ENCODE measurements at places on chromosomes 7 and 10. TPM values are rescaled to one million over a fixed set of nuclear protein-coding genes. Genes with fewer than 3 reads are reported as not detected.

The BLNK gene
- not detected for total RNA-seq

The RARRES2 gene
- not detected for total RNA-seq

DNA sequence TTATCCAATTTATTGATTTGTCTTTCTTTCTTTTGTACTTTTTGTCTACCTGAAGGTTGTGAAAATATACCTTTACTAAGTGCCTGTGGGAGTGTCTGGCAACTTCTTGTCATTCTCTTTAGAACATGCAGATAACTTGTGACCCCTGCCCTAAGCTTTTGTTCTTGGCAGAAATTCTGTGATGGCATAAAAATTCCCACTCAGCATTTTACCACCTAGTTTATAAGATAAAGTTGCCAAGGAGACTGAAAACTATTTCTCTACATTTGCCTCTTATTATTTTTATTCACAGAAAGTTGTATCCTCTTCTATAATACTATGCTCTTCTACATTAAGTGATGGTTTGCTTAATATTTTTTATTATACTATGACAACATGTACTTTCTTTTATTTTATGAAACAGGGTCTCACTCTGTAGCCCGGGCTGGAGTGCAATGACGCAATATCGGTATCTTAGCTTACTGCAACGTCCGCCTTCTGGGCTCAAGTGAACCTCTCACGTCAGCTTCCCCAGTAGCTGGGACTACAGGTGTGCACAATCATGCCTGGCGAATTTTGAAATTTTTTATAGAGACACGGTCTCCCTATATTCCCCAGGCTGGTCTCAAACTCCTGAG lies 683.5 kb downstream of the ANKRD7 start:
- DNase-seq: no peak

The FKBP9 gene
- 279 TPM for total RNA-seq

GRCh38 chr10:92816091-92816531 lies 32.2 kb upstream of the EXOC6 start:
- peak; percentile 67 for DNase-seq

The TEX36 gene
- not detected for total RNA-seq

DNA sequence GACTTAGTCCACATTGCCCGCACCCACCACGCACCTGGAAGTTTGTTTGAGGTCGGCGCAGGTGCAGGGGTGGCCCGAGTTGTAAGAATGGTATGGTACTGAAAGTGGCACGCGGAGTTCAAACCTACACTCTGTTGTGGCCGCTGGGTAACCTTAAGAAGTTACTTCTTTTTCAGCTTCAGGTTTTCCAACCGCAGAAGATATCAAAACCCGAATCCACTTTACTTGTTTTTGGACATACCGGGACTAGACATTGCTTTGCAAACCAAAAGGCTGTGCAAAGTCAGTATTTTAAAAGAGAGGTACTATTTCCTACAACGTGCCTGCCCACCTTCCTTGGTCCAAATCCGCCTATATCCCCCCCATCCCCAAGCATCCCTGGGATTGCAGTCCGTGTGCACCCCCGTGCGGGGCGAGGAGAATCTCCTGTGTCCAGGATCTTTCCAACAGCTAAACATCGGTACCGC lies 1.0 kb downstream of the IGFBP3 start:
- DNase-seq: no peak

The DGKB gene
- 0.35 TPM for total RNA-seq

The GPR26 gene
- not detected for total RNA-seq

GRCh38 chr10:62153191-62153590 lies 115.5 kb downstream of the RTKN2 start:
- DNase-seq: peak; percentile 57

- DNase-seq: no peak
Observed at GRCh38 chr10:53382543-53382942, 610.0 kb upstream of the MBL2 start.

DNA sequence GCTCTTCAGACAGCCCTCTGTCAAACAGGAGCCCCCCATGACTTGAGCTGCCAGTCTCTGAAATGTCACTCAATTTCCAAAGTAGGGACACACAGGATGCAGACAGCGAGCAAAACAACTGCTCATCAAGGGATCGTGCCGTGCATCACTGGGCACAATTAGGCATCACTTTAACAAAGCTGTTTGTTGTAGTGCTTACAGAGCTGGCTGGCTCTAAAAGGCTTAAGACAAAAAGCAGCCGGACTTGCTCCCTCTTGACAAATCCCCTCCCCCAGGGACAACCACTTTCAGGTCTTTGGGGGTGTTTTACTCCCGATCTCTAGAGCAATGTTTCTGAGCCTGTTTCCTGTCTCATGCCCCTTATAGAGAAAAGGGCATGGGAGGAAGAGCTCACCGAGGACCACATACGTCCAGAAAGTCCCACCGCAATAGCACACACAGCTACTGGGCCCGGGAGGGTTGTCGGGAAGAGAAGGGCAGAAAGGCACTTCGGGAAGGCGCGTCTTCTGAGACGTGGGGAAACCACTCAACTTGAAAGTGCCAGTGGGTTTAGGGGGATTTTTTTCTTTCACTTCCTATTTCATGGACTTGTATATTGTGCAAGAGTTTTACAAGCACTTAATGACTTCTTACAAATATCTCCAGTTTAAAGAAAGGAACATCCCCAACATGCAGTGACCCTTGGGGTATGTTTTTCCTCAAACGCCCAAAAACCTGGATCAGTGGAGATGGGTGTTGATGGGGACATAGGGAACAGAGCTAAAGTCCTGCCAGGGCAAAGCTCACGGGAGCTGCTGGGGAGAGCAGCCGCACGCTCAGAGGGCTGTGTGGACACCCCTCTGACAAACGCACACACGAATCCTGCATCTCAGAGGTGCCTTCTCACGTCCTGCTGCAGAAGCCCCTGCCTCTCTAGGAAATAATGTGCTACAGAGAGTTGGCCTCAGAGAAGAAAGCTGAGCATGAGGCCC lies 27.1 kb downstream of the LRRC20 start:
- no peak for DNase-seq

GRCh38 chr10:63236113-63236935 lies 103.2 kb downstream of the NRBF2 start:
- peak; percentile 90 for DNase-seq

GRCh38 chr10:97505152-97505551 lies 6.4 kb downstream of the UBTD1 start:
- DNase-seq: no peak

- no peak for DNase-seq
Observed at GRCh38 chr7:53111031-53111430, 75.6 kb downstream of the POM121L12 start.

The HK1 gene
- 145 TPM for total RNA-seq

DNA sequence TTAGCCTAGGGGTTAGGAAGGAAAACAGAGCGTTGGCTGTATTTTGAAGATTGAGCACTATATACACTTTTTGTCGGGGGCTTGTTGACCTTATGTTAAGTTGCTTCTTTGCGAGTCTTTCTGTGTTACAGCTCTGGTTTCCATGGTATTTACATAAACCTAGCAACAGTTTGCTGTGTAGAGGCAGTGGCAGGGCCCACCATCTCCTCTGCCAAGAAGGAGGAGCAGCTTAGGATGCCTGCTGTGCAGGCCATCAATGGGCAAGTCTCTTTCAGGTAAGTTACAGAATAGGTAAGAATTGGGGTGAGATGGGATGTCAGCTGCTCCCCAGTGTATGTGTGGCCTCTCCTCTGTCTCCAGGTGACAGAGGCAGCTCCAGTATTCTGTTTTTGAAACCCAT lies 485.5 kb downstream of the LRMDA start:
- DNase-seq: no peak

The H2BK1 gene
- total RNA-seq: not detected

- no peak for DNase-seq
Observed at GRCh38 chr7:13894377-13894776, 95.1 kb downstream of the ETV1 start.

GRCh38 chr7:79452032-79452494 lies 1.4 kb downstream of the MAGI2 start:
- DNase-seq: peak; percentile 87

- DNase-seq: no peak
Observed at GRCh38 chr7:30968294-30968693, 4.5 kb downstream of the GHRHR start.

DNA sequence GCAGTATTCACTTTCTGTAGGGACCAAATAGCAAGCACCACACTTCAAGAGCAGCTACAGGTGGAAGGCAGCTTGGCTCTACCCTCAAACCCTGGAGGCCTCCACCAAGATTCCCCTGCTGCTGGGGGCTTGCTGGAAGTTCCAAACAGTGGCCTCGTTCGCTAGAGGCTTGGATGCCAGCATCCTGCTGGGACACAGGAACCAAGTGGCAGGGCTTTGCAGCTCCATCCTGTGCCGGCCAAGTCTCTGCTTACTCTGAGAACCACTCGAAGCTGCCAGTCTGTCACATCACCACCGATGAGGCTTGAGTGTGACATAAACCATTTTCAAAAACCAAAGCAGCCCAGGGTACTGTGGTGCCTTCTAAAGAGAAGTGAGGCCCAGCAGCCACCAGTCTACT lies 69.2 kb upstream of the UNC5B start:
- no peak for DNase-seq

GRCh38 chr7:70776627-70777101 lies 355.3 kb upstream of the GALNT17 start:
- DNase-seq: no peak

- DNase-seq: peak; percentile 9
Observed at GRCh38 chr10:99872367-99873162, 90.1 kb downstream of the ABCC2 start.

The ANKRD2 gene
- 7.7 TPM for total RNA-seq

- no peak for DNase-seq
Observed at GRCh38 chr7:43877968-43878864, 8.9 kb upstream of the MRPS24 start.

DNA sequence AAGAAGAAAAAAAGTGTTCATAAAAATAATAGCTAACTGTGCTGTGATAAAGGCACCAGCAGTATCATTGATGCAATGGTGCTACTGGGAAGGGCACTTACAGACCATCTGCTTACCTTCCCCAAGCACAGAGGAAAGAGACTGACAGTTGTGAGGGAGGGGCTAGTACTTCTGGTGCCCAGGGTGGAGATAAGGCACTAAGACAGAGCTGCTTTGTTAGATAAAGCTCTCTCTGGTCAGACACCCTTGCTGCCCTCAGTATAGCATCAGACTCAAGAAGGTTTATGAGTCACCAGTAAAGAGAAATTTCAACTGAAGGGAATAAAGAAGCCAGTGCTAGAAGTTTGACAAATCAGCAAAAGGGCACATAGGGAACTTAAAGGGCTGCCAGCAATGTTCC lies 325.6 kb downstream of the HPSE2 start:
- no peak for DNase-seq

DNA sequence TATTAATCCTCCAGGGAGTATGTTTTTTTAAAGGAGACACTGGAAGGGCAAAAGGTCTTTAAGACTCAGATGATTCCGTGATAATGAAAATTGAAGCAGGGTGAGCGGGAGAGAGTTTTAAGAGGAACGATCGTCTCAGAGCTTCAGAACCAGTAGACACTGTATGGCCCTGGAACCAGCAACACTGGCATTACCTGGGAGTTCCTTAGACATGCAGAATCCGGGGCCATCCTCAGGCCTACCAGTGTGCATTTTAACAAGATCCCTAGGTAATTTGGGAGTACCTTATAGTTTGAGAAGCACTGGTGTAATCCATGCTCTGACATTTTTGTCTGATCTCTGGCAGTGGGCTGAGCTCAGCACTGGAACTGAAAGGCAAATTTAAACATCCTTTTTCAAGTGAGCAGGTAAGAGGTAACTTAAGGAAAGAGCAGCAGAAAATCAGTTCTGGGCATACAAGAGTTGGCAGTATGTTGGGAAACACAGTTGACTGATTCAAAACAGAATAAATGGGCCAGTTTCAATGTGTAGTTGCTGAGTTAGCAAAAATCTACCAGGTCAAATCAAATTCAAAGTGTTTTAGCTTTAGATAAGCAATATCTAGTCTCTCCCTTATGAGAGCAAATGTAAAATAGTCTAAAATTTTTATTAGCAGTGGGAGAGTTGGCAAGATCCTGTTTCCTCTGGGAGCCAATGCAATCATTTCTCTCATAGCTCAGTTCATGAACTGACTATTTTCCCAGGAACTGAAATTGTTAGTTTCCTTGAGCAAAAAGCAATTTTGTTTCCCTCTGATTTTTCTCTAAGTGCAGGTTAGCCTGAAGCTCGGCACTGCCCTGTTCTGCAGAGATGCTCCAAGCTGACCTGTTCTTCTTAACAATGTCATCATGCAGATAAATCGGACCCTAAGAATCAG lies 97.2 kb upstream of the ELMO1 start:
- DNase-seq: no peak

The RAMP3 gene
- total RNA-seq: not detected

The MALRD1 gene
- total RNA-seq: not detected

- no peak for DNase-seq
Observed at GRCh38 chr10:2925631-2926030, 141.7 kb upstream of the PFKP start.

GRCh38 chr7:92360387-92360786 lies 86.9 kb upstream of the GATAD1 start:
- peak; percentile 43 for DNase-seq

DNA sequence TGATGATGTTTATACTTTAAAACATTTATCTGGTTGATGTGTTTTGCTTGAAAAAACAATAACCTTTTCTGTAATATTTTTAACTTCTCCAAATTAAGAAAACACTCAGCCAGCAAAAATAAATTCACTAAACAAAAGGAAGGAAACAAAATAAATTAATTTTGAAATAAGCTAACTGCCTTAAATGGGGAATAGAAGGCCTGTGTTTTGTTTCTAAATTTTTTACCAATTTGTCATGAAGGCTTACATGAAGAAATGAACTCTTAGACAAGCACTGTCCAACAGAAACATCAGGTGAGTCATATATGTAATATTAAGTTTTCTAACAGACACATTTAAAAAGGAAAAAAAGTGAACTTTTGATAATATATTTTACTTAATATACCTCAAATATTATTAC lies 68.5 kb downstream of the LRRN3 start:
- peak; percentile 31 for DNase-seq

- DNase-seq: no peak
Observed at GRCh38 chr7:34191771-34192479, 286.6 kb downstream of the BMPER start.
